Glomerular endothelial cell (primary cell): ENCODE measurements at places on chromosomes 12 and 14.

- no peak for DNase-seq
Measured at GRCh38 chr14:28656704-28657255, 109.8 kb upstream of the FOXG1 start.

DNA sequence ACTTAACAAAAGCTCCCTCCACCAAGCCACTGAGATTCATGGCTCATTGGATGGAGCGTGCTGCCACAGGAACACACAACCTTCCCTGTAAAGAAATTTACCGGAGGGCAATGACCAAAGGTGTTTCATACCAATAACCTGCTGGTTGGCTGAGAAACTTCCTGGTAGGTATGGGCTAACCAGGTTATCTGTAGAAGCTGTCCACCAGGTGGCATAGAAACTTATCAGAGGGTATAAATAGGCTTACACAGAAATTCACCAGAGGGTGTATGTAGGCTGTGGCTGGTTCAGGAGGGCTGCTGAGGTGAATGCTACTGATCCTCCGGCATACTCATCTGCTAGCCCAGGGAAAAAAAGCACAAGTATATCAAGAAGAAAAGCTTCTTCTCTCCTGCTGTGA lies 27.1 kb upstream of the MTERF2 start:
- DNase-seq = no peak

DNA sequence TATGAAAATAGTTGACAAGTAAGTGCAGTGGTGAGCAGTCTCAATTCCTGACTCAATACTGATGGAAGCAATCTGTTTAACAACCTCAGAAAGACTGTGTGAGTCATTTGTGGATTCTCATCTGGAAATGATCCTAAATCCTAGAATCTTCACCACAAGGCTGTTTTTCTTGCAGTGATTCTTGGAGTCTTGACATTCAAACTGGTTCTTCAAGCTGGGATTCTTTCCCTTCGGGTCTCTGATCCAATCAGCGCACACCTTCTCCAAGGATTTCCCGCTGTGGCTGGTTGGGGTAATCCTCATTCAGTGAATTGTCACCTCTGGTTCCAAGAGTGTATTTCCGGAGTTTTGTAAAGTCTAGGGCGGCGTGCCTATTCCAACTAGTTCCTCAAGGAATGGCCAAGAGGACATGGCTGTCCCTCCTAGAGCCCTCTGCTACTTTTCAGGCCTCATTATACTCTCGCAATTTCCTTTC lies 37.7 kb upstream of the FOXJ2 start:
- DNase-seq = no peak

- no peak for DNase-seq
Measured at GRCh38 chr12:3071107-3071506, 6.1 kb upstream of the TSPAN9 start.

GRCh38 chr14:102903889-102904512 lies 18.5 kb upstream of the AMN start:
- no peak for DNase-seq
